ENCODE measurements at places on chromosomes 1 and 21.

DNA sequence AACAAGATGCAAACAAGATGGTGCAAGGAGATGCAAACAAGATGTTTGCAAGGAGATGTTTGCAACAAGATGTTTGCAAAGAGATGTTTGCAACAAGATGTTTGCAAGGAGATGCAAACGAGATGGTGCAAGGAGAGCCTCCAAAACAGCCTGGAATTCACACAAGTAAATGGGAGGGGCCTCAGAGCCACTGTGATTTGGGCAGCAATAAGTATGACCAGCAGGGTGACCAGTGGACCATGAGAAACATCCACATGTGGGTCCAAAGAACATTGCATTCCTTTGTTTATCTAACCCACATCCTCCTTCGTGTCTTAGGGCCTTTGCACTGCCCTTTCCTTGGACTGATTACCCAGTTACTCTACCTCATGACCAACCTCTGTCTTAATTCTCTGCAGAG is 162.9 kb downstream of the PLPP3 start:
- no peak for DNase-seq

- no peak for DNase-seq
These were observed 5.8 kb downstream of the ATP5PO start for GRCh38 chr21:33909756-33910155.

- DNase-seq: no peak
These were observed 73.4 kb downstream of the CD2 start for GRCh38 chr1:116827607-116828105.

GRCh38 chr1:18484721-18485120 is 4.0 kb downstream of the KLHDC7A start:
- no peak for DNase-seq

DNA sequence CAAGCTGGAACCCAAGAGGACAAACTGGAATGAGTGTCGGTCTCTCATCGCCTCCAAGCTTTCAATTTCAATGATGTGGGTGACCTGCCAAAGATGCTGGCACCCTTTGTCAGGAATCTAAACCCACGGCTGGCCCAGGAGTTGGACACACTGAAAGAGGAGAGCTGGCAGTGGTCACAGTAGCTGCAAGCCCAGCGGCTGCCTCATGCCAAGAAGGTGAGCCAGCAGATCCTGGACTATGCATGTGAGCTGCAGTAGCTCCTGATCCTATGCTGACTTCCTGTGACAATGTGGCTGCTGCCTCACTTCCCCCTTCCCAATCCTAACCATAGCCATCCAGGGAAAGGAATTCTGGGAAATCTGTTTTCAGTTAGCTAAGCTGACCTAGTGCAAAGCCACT is 117.0 kb upstream of the VAV3 start:
- DNase-seq: no peak

DNA sequence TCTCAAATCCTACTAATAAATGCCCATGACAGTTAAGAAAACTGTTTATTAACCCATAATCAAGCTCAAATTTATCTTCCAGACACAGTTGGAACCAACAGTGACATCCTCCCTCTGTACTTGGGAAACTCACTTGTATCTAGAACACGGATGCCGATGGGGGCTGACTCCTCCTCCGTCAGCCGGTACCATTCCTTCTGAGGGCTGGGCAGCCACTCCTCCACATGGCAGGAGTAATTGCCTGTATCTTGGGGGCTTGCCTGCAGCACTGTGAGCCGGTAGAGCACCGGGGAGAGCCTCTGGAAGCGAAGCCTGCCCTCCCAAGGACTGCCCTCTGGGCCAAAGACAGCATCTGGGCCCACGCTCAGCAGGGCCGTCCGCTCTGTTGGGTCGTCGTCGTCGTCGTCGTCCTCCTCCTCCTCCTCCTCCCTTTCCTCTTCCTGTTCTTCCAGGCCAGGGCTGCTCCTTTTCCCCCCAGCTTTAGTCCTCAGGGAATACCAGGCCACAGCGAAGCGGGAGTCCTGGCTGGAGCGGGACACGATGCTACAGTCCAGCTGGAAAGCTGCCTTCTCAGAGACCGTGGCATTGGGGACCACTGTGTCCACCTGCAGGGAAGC is 8.5 kb upstream of the CD58 start:
- DNase-seq: no peak

Data from GDM1 (cell line).